Activated T-helper 17 cell treated with anti-CD3 and anti-CD28 coated beads, Interleukin-2, amount 50 U/mL, for 72 hours (primary cell): ENCODE measurements at places on chromosomes 11 and 22. TPM values are rescaled to one million over a fixed set of nuclear protein-coding genes. Genes with fewer than 3 reads are reported as not detected.

GRCh38 chr11:128544471-128545051 is 42.8 kb downstream of the ETS1 start:
- ATAC-seq: peak; percentile 47

DNA sequence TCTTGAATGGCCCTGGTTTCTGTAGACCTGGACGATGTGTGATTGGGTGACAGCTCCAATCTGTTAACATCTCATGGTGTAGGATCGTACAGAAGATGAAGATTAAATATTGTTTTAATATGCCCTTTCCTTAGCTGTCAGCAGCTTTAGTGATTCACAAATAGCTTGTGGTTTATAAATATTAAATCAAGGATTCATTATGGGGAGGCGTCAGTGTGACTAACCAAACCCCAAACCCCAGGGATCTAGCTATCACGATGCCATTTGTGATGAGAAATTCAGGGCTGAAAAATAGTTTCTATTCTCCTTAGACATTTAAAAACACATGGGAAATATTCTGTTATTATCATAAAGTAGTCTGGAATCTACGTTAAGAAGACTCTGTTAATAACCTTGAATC is 73.4 kb downstream of the NCAM1 start:
- ATAC-seq: no peak

- ATAC-seq: no peak
Observed at GRCh38 chr11:16403448-16403803, 47.1 kb upstream of the SOX6 start.

- ATAC-seq: no peak
Observed at GRCh38 chr11:106480581-106481190, 403.2 kb downstream of the AASDHPPT start.

GRCh38 chr11:71326328-71326940 is 74.1 kb upstream of the SHANK2 start:
- ATAC-seq: no peak

- no peak for ATAC-seq
Observed at GRCh38 chr22:47053013-47053725, 290.7 kb downstream of the TBC1D22A start.

GRCh38 chr22:48936391-48936790 is 891.3 kb downstream of the BRD1 start:
- no peak for ATAC-seq

The POU2AF3 gene
- total RNA-seq: not detected

GRCh38 chr22:41021613-41022454 is 70.6 kb upstream of the EP300 start:
- peak; percentile 80 for ATAC-seq

GRCh38 chr11:31809857-31810778 is 1.0 kb downstream of the PAX6 start:
- ATAC-seq: peak; percentile 8

GRCh38 chr11:46743043-46743442 is 24.0 kb downstream of the F2 start:
- ATAC-seq: no peak

GRCh38 chr22:26713823-26714449 is 56.5 kb downstream of the MIAT start:
- ATAC-seq: no peak

DNA sequence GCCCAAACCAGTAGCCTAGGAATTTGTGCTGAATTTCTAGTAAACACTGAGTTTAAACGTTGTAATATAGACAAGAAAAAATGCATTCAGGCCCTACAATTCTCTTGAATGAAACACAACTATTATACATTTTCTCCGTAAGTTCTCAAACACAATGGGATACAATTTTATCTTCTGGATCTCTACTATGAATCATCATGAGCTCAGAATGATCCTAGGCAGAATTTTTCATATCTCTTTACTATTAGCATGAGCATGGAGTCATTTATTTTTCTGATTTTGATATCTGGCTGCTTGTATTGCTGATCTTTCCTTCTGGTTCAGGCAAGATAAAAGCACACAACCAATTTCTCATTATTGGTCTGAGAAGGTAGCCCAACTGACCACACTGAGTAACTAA is 1123.4 kb upstream of the RAG2 start:
- no peak for ATAC-seq

DNA sequence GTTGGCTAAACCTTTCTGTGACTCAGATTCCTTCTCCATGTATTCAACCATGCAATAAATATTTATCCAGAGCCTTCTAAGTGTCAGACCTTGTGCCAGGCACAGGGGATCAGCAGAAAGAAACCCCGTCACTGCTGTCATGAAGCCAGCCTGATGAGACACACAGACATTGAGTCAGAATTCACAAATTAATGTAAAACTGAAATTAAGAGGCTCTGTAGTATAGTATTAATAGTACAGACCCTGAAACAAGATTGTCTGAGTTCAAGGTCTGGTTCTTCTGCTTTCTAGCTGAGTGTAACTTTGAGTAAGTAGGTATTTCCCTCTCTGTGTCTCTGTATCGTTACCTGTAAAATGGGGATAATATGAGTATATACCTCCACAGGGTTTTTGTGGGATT is 46.9 kb downstream of the ME3 start:
- peak; percentile 70 for ATAC-seq

- ATAC-seq: no peak
Observed at GRCh38 chr22:40215266-40215665, 37.5 kb downstream of the TNRC6B start.

GRCh38 chr11:79071190-79071589 is 369.6 kb downstream of the TENM4 start:
- ATAC-seq: no peak

The PKNOX2 gene
- total RNA-seq: not detected

DNA sequence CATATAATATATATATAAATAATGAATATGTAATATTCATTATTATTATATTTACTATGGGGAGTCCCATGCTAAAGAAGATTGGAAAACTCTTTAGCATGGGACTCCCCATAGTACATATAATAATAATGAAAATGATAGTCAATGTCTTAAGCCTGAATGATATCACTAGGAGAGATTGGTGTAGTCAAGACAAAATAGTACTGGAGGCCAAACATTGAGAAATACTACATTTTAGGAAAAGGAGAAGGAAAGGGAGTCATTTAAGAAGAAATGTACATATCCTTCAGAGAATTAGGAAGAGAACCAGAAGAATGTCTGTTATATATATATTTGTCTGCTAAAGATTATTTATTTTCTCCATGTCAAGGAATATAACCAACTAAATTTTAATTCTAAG is 5.0 kb upstream of the VWA5A start:
- no peak for ATAC-seq

DNA sequence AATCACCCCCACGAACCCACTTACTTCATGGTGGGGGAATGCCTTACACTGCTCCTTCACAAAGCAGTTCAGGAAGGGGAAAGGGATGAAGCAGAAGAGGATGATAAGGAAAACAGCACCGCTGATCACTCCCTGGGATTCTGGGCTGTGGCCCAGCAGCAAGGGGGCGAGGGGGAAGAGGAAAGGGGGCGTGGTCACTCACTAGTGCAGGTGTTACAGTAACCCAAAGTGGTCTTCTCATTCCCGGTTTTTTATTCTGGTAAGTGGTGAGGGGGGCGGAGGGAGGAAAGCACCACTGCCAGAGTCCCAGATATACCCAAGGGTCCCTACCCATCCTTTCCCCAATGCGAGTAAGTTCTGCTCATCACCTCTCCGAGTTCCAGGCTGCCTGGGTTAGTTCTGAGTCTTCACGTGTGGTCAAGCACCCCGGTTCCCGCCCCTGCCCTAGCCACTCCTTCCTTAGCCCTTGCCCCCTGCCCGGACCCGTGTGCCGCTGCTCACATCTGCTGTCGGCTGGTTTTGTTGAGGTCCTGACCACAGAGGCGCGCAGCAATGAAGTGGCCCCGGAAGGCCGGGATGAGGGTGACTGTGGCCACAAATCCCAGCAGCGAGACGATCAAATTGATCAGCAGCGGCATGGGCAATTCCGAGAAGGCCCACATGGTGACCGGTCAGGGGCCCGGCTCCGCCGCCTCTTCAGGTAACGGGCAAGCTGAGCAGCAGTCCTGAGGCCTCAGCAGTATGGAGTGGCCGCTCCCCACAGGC is 477 bp downstream of the DPAGT1 start:
- peak; percentile 42 for ATAC-seq

DNA sequence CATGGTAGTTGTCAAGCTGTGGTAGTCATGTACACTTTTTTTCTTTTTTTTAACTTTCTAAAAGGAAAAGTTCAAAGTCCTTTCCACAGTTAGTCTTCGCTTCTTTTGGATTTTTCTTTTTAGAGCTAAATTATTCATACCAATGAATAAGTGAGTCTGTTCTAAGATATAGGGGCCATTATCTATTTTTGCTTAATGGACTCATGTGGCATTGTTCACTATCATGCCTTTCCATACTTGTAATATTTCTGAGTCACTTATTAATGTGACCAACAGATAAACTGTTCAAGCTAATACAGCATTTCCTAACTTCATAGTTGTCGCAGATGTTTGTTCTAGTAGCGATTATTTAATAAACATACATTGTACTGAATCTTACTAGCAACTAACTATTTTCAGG is 8.0 kb upstream of the B3GNT6 start:
- ATAC-seq: no peak

- peak; percentile 74 for ATAC-seq
Observed at GRCh38 chr11:118338637-118339061, 3.9 kb downstream of the CD3D start.

DNA sequence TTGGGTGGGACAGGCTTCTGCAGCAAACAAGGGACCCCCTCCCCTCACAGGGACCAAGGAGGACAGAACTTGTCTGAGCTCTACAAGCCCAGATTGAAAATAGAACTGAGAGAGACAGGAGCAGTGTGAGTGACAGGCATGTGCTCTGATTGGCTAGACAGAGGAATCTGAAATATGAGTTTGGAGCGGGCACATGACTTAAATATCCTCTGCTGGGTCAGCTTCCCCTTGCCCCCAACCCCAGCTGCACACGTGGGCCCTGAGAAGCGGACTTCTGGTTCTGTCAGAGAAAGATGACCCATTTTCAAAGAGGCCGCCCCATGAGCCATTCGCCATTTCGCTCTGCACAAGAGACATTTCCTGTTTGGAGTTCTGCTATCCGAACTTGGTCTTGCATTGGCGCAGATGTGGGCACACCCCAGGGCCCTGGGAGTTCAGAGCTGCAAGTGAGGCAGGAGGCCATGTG is 5.3 kb downstream of the TUBA8 start:
- ATAC-seq: no peak

DNA sequence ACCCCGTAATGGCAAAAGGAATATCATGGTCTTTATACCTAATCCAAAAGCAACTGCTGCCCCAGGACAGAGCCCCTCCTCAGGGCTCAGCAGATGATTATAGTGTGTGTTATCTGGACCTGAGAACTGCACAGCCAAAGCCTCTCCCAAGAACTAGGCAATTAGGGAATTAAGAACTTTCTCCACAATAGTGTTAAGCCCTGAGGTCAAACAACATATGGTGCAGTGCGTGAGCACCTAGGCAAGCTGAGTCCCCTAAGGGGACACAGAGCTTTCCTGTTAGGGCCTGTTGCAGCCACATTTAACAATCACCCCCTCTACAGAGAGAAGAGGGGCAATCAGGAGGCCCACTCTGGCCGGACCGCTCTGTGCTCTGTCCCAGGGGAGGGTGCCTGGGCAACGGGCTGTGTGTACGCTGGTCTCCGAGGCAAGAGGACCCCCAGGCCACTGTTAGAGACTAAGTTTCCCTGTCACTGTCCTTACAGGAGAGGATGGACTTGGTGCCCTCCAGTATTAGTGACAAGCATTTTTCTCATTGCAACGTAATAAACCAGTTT is 1.4 kb upstream of the KCNJ5 start:
- ATAC-seq: no peak

The PTH gene
- total RNA-seq: not detected

DNA sequence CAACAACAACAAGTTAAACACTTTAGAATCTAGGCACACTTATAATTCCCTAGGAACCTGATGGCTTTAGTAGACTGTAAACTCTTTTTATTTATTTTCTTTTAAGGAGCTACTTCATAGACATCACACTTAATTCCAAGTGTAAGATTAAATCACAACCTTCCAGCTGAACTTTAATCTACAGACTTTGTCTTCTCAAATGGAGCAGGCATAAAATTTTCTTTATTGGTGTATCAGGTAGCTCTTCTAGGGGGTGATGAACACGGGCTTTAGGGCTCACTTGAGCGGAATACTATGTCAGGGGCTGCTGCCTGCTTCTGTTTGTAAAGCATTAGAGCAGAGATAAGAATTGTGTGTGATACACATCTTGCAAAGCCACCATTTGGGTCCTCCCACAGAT is 525.8 kb upstream of the FAT3 start:
- no peak for ATAC-seq

DNA sequence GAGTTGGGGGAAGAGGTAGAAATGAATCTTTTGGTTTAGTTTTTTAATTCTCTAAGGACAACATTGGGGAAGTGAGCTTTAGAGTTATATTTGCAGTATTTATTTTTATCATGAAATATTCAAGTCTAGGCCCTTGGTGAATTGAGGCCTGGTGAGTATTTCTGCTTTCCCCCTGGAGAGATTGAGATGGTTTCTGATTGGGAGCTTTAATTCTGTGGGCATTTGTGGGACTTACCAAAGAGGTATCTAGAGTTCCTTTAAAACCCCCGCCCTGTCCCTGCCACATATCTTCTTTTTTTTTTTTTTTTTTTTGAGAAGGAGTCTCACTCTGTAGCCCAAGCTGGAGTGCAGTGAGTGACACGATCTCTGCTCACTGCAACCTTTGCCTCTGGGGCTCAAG is 9.6 kb downstream of the ACO2 start:
- ATAC-seq: no peak

- ATAC-seq: no peak
Observed at GRCh38 chr11:109552376-109552775, 130.4 kb downstream of the C11orf87 start.

- peak; percentile 59 for ATAC-seq
Observed at GRCh38 chr22:30474683-30475424, 3.0 kb upstream of the SEC14L3 start.

The ROBO4 gene
- not detected for total RNA-seq

DNA sequence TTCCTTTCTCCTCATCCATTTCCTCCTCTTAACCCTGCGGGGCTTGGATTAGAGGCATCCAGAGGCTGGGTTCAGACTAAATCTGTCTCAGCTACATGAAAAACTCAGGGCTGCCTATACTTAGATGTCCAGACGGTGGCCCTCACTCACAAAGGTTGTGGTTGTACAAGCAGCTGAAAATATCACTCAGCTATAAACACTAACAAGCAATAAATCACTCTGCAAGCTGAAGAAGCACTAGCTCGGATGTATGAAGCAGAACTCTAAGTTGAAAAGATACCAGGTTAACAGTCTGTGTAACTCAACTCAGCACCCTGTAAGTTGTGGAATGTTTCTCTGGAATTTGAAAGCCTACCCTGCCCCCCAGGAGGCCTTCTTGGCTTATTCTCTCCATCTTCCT is 82.9 kb downstream of the EXT2 start:
- no peak for ATAC-seq

GRCh38 chr11:29527391-29527936 is 489.4 kb downstream of the KCNA4 start:
- no peak for ATAC-seq

DNA sequence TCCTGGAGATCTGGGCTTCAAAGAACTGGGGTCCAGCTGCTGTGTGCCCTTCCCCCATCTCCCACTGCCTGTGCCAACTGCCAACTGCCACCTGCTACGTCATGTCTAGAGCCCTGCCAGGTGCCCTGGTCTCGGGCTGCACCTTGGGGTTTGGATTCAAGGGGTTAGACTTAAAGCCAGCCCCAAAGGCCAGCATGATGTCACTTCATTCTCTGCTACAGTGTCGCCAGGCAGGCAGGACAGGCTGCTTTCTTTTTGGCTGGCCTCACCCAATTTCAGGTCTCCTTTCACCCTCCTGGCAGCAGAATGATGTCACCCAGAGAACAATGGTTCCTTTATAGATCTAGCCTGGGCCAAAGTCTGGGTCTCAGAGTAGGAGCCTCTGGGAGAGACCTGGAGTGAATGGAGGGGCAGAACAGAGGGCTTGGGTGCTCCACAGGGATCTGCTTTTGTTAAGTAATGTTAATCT is 79.5 kb upstream of the CRYBB3 start:
- ATAC-seq: no peak

The CEP164 gene
- 31.0 TPM for total RNA-seq
